ENCODE measurements at places on chromosomes 1 and 21.

GRCh38 chr1:17405898-17406759, 33.3 kb downstream of the RCC2 start:
- DNase-seq = peak; percentile 68

- DNase-seq = no peak
Observed at GRCh38 chr21:42836767-42837301, 42.5 kb downstream of the WDR4 start.

- DNase-seq = no peak
Observed at GRCh38 chr1:206736878-206737728, 33.5 kb upstream of the IL19 start.

DNA sequence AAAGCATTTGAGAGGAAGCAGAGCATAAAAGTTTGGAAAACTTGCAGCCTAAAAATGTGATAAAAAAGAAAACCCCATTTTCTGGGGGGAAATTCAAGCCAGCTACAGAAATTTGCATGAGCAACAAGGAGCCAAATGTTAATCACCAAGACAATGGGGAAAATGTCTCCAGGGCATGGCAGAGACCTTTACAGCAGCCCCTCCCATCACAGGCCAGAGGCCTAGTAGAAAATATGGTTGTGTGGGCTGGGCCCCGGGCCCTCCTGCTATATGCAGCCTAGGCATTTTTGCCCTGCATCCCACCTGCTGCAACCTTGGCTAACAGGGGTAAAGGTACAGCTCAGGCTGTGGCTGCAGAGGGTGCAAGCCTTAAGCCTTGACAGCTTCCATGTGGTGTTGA, 299.6 kb upstream of the NCAM2 start:
- DNase-seq = no peak

- no peak for DNase-seq
Observed at GRCh38 chr1:92411511-92411910, 75.2 kb downstream of the GFI1 start.

DNA sequence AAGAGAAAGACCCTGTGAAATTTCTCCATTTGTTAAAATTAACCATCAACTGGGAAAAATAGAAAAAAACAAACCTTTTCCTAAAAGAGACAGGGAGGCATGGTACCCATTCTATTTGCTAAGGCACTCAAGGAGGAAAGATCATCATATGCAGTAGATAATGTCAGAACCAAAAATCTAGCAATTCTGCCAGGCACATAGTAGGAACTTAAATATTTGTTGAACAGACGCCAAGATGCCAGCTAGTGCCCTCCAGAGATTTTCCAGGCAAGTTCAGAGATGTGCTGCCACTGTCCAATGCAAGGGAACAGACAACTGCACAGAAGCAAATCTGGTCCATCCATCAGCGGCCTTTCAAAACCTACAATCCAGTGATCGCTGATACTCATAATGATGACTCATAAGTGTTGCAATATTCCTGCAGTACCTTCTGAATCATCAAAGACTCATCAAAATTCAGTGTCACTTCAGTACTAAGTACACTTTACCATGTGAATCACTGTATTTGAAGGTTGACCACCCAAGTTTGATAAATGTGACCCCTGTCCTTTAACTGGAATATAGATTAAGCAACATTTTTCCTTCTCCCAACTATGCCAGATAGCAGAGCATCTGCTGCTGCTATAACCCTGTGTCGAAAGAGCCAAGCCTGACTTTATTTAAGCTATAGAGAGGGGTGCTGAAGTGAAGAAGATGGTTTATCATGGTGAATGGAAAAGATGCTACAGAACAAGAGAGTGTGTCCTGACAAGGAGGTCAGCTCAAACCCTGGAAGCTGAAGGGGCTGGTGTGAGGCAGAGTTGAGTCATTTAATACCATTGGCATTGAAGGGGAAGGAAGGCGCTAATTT, 99.1 kb downstream of the MT1HL1 start:
- DNase-seq = peak; percentile 71

- DNase-seq = no peak
Observed at GRCh38 chr1:226884116-226884625, 13.8 kb downstream of the PSEN2 start.

DNA sequence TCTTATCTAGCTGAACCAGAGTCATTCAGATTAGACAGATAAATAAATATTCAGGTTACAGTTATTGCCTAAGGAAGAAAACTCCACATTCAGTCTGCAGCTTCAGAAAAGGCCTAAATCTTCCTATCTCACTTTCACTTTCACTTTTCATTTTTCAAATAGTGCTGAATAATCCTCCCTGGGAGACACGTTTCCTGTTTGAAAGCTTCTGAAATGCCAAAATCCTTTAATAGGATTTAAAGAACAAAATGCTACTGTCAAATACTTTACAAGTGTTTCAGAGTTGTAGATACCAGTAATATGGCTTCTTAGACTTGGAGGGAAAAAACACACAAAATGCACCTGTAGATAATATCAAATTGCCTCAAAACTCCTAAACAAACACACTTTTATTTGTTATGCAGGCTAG, 3.9 kb downstream of the PSMB2 start:
- peak; percentile 77 for DNase-seq

- DNase-seq = no peak
Observed at GRCh38 chr1:201136355-201137023, 9.5 kb upstream of the ASCL5 start.

DNA sequence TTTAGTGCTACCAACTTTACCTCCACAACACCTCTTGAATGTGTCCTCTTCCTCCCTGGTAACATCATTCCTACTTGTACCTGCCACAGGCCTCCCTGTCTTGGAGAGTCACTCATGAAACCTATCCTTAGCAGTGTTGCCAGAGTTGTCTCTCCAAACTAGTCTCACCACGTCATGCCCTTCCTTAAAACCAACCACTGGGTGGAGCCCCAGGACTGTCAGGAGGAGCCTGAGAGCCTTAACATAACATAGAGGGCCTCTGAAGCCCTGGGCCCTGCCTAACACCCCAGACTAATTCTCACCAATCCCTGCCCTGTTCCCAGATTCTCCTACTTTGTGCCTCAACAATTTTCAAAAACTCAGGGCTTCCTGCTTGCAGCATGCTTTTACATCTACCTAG, 65.3 kb downstream of the ZNF697 start:
- DNase-seq = peak; percentile 32

DNA sequence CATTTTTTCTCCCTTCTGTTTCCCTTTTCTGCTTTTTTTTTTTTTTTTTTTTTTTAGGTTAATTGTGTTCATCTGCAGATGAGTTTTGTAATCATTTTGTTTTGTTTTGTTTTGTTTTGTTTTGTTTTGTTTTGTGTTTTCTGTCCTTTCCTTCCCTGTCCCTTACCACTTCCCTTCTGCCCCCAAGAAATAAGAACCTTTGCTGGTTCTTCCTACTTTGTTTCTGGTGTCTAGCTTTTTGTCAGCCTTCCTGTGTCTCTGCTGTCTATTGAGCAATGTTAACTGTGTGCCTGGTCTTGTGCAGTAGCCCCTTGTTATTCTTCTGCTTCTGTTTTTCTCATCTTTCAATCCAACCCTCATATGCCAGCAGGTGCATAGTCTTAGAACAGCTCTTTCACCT, 46.0 kb downstream of the MPZL1 start:
- no peak for DNase-seq

GRCh38 chr1:183209533-183210158, 23.6 kb downstream of the LAMC2 start:
- DNase-seq = peak; percentile 5

DNA sequence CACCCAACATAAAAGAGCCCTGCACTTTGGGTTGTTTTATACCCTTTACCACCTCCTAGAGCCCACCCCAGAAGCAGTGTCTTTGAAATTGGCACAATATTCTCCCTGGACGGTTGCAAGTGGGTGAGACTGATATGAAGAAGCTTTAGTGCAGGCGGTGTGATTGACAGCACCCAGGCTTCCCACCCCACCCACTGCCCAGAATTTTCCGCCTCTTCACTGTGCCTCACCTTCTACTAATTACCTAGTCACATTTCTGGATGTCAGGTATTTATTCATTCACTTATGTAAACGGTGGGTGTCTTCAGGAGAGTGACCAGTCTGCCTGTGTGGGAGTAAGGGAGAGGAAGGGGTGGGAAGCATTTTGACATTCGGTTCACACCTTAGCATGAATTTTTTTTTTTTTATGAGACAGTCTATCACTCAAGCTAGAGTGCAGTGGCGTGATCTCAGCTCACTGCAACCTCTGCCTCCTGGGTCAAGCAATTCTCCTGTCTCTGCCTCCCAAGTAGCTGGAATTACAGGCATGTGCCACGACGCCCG, 1.7 kb upstream of the FAM89A start:
- peak; percentile 65 for DNase-seq

DNA sequence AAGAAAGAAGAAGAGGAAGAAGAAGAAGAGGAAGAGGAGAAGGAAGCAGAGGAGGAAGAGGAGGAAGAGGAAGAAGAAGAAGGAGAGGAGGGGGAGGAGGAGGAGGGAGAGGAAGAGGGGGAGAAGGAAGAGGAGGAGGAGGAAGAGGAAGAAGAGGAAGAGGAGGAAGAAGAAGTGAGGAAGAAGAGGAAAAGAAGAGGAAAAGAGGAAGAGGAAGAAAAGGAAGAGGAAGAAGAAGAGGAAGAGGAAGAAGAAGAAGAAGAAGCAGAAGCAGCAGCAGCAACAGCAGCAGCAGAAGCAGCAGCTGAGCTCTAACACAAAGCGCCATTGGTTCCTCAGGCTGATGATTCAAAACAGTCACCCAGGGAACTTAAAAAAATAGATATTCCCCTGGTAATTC, 34.0 kb downstream of the DNAI4 start:
- no peak for DNase-seq

Measured in erythroblast (primary cell).